ENCODE measurements at places on chromosomes 7 and 10.

DNA sequence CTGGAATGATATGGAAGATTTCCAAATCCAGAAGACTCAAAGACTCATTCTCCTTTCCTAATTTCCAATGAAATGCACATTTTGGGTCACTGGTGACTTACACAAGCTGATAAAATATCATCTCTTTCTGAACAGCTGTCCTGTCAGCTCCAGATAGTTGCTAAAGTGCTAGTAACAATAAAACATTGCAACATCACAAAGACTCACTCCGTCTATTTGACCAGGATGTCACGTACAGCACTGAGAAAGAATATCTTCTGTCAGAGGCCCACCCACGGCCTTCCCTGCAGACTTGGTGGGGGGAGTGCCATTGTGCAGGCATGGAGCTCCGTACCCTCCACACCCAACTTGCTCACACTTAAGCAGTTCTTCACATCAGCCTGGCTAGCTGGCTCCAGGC is 78.9 kb upstream of the EGR2 start:
- no peak overlapping the region for H3K27ac ChIP-seq
- no peak overlapping the region for H3K4me3 ChIP-seq

- H3K27ac ChIP-seq: no peak overlapping the region
- no peak for DNase-seq
- H3K27me3 ChIP-seq: peaks cover 17% of the 10 kb centered on the region
- H3K4me1 ChIP-seq: peaks cover 9% of the 10 kb centered on the region
- no peak overlapping the region for H3K4me3 ChIP-seq
These were observed 52.8 kb downstream of the HHEX start for GRCh38 chr10:92742331-92743228.

DNA sequence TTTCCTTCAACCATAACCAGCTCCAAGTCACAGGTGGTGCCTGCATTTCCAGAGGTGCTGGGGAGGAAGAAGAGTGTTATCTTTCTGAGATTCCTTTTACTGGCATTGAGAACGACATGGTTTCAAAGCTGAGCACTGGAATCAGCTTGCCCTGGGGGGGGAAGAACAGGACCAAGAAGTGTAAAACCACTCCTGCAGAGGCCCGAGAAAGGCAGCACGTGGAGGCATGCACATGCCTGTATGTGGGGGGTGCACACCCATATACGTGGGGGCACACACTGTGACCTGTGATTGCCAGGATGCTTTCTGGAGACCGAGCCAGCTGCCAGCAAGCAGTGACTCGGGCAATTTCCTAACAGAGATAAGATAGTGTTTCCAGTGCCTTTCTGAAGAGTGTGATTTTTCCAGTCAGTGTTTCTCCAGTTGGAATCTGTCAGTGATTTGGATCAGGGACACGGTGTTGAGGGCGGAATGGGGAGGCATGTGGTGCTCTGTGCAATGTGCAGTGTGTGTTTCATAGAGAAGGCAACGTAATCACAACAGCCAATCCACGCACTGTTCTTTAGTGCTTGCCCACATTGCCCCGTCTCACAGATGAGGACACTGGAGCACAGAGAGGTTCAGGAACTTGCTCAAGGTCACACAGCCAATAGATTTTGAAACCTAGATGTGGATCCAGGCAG is 4.2 kb downstream of the LRRC27 start:
- DNase-seq: no peak
- no peak overlapping the region for H3K27ac ChIP-seq
- peaks cover 16% of the 10 kb centered on the region for H3K4me1 ChIP-seq
- H3K4me3 ChIP-seq: no peak overlapping the region
- H3K36me3 ChIP-seq: peaks cover 3% of the 10 kb centered on the region
- no peaks in the 10 kb centered on the region for H3K27me3 ChIP-seq

GRCh38 chr10:59085054-59085453 is 91.4 kb upstream of the PHYHIPL start:
- H3K27ac ChIP-seq: no peak overlapping the region
- peaks cover 4% of the 10 kb centered on the region for H3K4me1 ChIP-seq
- DNase-seq: no peak
- H3K27me3 ChIP-seq: peaks cover 18% of the 10 kb centered on the region

DNA sequence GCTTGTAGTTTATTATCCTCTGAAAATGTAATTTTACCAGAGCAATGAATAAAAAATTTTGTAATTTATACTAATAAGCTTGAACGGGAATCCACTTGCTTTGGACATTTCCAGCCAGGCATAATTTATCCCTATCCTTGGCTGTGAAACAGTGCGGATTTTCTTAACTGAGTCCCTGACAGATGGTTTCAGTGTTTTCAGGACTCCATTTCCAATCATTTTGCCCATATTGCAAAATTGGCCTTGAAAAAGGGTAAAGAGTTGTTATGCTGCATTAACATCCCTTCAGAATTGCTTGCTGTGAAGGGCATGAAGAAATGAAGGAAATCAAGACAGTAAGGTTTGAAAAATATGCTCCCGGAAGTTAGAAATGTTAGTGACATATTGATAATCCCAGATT is 57.7 kb downstream of the NXPH1 start:
- H3K4me3 ChIP-seq: no peak overlapping the region
- H3K4me1 ChIP-seq: no peaks in the 10 kb centered on the region
- H3K27ac ChIP-seq: no peak overlapping the region
- no peaks in the 10 kb centered on the region for H3K27me3 ChIP-seq
- DNase-seq: no peak

- H3K27ac ChIP-seq: no peak overlapping the region
- DNase-seq: no peak
- no peaks in the 10 kb centered on the region for H3K4me1 ChIP-seq
- no peaks in the 10 kb centered on the region for H3K36me3 ChIP-seq
- H3K4me3 ChIP-seq: no peak overlapping the region
- H3K27me3 ChIP-seq: peaks cover 7% of the 10 kb centered on the region
These were observed 189.9 kb downstream of the PLPP4 start for GRCh38 chr10:120646738-120647456.

GRCh38 chr10:14180911-14181566 is 149.7 kb downstream of the FRMD4A start:
- H3K4me1 ChIP-seq: no peaks in the 10 kb centered on the region
- H3K36me3 ChIP-seq: no peaks in the 10 kb centered on the region
- H3K27ac ChIP-seq: no peak overlapping the region
- peaks cover 52% of the 10 kb centered on the region for H3K27me3 ChIP-seq
- DNase-seq: no peak

GRCh38 chr10:102643336-102644065 is 778 bp upstream of the TRIM8 start:
- peak; percentile 75 for DNase-seq
- peaks cover 18% of the 10 kb centered on the region for H3K36me3 ChIP-seq
- peaks cover 40% of the 10 kb centered on the region for H3K4me1 ChIP-seq
- H3K27ac ChIP-seq: peak overlapping the region; percentile 93

- no peak overlapping the region for H3K4me3 ChIP-seq
- no peak for DNase-seq
- H3K36me3 ChIP-seq: no peaks in the 10 kb centered on the region
- H3K27me3 ChIP-seq: peaks cover 12% of the 10 kb centered on the region
- no peak overlapping the region for H3K27ac ChIP-seq
- H3K4me1 ChIP-seq: no peaks in the 10 kb centered on the region
These were observed 30.2 kb downstream of the ALOX5 start for GRCh38 chr10:45404087-45404769.

GRCh38 chr7:5636914-5637313 is 144.5 kb downstream of the RNF216 start:
- peaks cover 20% of the 10 kb centered on the region for H3K36me3 ChIP-seq
- peak; percentile 87 for DNase-seq
- peaks cover 7% of the 10 kb centered on the region for H3K27me3 ChIP-seq
- peak overlapping the region; percentile 90 for H3K27ac ChIP-seq
- peaks cover 82% of the 10 kb centered on the region for H3K4me1 ChIP-seq
- peak overlapping the region; percentile 71 for H3K4me3 ChIP-seq

DNA sequence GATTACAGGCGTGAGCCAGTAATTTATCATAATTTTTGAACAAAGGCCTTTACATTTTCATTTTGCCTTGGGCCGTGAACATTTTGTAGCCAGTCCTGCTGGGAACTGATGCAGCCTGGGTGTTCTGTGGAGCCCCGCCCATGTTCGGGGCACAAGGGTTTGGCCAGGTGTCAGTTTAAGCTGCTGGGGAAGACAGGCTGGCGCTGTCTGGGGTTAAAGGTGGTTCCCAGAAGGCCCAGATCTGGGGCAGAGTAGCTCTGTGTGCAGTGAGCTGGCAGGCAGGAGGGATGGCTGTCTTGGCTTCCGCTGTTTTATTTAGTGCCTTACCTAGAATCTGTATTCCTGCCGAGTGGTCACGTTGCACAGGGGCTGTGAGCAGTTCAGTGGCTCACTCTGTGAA is 50.2 kb downstream of the DOCK1 start:
- DNase-seq: no peak
- peaks cover 6% of the 10 kb centered on the region for H3K4me1 ChIP-seq
- H3K27ac ChIP-seq: no peak overlapping the region
- H3K4me3 ChIP-seq: no peak overlapping the region

DNA sequence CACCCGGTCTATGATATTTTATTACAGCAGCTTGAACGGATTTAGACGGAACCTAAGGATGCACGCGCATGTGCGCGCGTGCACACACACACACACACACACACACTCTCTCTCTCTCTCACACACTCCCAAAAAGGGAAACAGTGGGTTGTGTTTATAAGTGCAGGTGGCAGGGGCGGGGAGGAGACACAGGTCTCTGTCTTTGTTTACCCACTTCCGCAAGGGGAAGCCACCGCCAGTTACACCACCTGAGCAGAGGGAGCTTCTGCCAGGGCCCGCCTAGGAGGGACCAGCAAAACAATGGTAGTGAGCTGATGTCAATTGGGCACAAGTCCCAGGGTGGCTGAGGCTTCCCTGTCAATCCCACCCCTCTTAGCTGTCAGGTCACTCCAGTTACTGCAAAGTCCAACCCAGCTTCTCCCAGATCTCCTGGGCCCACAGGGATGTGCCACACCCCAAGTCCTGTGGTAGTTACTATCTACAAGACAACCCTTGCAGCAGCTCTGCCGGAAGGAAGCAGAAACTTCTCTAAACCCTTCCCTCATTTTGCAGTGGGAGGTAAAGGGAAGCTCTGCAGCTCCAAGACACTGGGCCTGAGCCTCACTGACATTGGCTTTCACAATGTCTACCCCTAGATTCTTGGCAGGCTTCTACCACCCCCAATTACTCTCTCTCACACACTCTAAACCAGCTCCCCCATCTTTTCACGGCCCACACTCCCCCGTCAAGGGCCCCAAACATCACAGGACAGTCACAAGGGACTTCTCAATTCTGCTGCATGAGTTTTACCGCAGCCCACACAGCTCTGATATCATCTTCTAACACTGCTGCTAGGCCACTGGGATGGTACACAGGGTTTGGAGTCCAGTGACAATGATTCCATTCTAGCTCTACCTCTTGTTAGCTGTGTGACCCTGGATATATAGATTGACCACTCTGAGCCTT is 17.6 kb downstream of the ANXA11 start:
- H3K36me3 ChIP-seq: peaks cover 14% of the 10 kb centered on the region
- no peak for DNase-seq
- H3K4me3 ChIP-seq: no peak overlapping the region
- peaks cover 53% of the 10 kb centered on the region for H3K4me1 ChIP-seq
- peak overlapping the region; percentile 57 for H3K27ac ChIP-seq
- H3K27me3 ChIP-seq: peaks cover 2% of the 10 kb centered on the region

- no peak for DNase-seq
- no peaks in the 10 kb centered on the region for H3K4me1 ChIP-seq
- H3K27me3 ChIP-seq: no peaks in the 10 kb centered on the region
- H3K27ac ChIP-seq: no peak overlapping the region
These were observed 79.0 kb upstream of the LSM8 start for GRCh38 chr7:118104812-118105441.

DNA sequence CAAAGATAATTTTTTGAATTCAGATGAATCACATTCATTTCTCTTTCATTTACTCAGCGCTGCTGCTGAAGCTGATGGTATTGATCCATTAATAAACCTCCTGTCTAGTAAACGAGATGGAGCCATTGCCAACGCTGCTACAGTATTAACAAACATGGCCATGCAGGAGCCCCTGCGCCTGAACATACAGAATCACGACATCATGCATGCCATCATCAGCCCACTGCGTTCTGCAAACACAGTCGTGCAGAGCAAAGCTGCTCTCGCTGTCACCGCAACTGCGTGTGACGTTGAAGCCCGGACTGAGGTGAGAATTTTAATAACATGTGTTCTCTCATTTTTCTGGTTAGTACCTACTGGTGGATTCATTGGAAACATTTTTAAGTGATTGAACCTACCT is 70.2 kb downstream of the ARMC3 start:
- H3K4me3 ChIP-seq: no peak overlapping the region
- peaks cover 35% of the 10 kb centered on the region for H3K27me3 ChIP-seq
- no peak overlapping the region for H3K27ac ChIP-seq
- no peaks in the 10 kb centered on the region for H3K4me1 ChIP-seq
- H3K36me3 ChIP-seq: no peaks in the 10 kb centered on the region

- no peak overlapping the region for H3K27ac ChIP-seq
- H3K27me3 ChIP-seq: no peaks in the 10 kb centered on the region
- no peak for DNase-seq
- peaks cover 13% of the 10 kb centered on the region for H3K36me3 ChIP-seq
- H3K4me3 ChIP-seq: no peak overlapping the region
- peaks cover 35% of the 10 kb centered on the region for H3K4me1 ChIP-seq
These were observed 58.5 kb downstream of the ATAD1 start for GRCh38 chr10:87759551-87759950.

GRCh38 chr7:31027161-31027965 is 24.7 kb upstream of the ADCYAP1R1 start:
- H3K27ac ChIP-seq: no peak overlapping the region
- H3K27me3 ChIP-seq: peaks cover 30% of the 10 kb centered on the region
- no peak for DNase-seq
- no peaks in the 10 kb centered on the region for H3K36me3 ChIP-seq
- H3K4me1 ChIP-seq: no peaks in the 10 kb centered on the region
